ENCODE measurements at places on chromosomes 12 and 14.

DNA sequence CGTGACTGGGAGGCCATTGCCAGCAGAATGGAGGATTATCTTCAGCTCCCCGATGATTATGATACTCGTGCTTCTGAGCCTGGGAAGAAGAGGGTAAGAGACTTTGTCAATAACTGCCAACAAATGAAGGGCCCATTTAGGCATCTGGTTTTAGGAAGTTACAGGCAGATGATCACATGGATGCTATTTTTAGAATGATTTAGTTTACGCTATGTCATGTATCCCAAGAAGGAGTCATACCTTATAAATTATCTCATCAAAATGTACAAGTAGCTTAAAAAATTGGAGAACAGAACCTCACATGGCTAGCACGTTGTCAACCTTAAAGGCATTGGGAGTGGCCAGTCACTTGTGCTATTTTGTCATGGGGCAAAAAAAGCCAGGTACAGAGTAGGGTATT is 46.7 kb downstream of the PROX2 start:
- DNase-seq: no peak

DNA sequence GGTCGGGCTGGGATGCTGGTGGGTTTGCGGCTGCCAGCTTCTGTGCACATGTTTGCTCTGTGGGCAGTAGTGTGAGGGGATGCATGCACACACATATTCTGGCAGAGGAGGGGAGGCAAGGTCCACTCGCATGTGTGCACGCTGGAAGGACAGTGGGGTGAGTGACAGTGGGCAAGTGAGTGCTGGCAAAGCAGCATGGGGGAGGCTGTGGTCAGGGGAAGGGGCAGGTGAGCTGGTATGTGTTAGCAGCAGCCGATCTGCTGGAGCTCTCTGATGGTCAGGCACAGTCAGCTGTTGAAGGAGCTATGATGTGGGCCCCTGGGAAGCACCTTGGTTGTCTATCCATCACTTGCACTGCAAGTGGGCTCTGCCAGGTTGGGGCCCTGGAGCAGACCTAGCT is 170.3 kb downstream of the NTS start:
- DNase-seq: no peak

- no peak for DNase-seq
These were observed 22.5 kb downstream of the SDS start for GRCh38 chr12:113381220-113381619.

- no peak for DNase-seq
These were observed 129.9 kb upstream of the GRIN2B start for GRCh38 chr12:14111230-14111865.

DNA sequence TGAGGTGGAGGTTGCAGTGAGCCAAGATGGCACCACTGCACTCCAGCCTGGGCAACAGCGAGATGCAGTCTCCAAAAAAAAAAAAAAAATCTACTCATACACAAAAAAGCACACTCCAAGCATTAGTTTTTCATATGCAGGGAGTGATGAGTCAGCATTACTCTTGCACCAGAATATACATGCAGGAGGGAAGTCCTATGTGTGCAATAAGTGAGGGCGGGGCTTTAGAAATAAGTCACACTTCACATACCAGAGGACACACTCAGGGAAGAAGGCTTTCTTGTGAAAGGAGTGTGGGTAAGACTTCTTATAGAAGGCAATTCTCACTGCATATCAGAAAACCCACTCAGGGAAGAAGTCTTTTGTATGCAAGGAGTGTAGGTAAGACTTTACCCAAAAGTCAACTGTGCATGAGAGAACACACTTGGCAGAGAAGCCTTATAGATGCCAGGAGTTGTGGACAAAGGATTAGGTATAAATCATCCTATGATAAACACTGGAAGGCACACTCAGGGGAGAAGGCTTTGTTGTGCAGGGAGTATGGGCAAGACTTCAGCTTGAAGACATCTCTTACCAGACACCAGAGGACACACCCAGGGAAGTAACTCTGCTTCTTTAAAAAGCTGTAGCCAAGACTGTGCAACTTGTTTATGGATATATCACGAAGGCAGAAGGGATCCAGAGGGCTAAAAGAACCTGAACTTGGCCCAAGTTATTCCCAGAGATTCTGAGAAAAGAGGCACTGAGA is 50.5 kb downstream of the ATF7 start:
- no peak for DNase-seq

- DNase-seq: no peak
These were observed 38.4 kb downstream of the IRF2BPL start for GRCh38 chr14:76990084-76990483.

DNA sequence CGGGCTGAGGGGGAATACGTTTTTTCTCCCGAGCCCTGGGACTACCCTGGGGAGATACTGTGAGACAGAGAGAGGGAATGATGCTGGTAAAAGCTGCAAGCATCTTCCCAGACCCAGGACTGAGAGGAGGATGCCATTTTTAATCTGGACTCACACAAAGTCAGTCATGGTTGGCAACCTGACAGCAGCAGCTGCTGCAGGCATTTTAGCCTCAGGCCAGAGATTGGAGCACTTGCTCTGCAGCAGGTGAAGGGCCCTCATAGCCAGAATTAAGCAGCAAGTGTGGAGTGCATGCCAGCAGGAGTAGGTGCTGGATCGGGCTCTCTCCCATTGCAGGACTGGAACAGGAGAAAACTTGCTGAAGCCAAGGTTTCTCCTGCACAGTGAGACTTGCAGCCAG is 361.1 kb upstream of the CLEC14A start:
- peak; percentile 8 for DNase-seq

GRCh38 chr14:54470701-54471100 is 18.1 kb downstream of the GMFB start:
- no peak for DNase-seq

GRCh38 chr14:57846596-57846995 is 19.3 kb downstream of the SLC35F4 start:
- DNase-seq: no peak
